ENCODE measurements at places on chromosomes 7 and 10.

DNA sequence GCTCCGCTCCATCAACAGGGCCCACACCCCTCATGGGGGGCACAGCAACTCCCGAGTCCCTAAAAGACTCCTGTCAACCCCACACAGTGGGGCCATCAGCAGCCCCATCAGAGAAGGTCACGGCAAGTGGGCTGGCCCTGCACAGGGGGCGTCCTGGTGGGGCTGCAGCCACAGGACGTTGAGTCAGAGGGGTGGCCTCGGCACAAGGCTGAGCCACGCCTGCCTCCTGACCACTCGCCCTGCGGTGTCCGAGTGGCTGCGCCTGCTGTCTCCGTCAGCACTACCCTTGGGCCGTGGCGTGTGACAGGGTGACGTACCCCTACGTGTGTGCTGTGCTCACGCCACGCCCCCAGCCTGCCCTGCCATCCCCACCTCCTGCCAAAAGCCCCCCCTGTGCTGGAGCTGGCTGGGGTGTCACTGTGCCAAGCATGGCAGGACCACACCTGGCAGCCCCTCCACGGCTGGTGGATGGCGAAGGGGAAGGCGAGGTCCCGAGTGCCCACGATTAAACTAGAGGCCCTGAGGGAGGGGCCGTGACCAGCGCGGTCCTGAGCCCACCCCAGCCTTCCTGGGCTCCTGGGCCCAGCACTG lies 26.0 kb upstream of the NKX6-2 start:
- no peak for DNase-seq

- no peak for DNase-seq
Measured at GRCh38 chr7:47826754-47827153, 121.5 kb downstream of the PKD1L1 start.

GRCh38 chr7:130789436-130789835 lies 55.4 kb upstream of the KLF14 start:
- DNase-seq = no peak

- no peak for DNase-seq
Measured at GRCh38 chr10:6364893-6365292, 162.2 kb downstream of the PFKFB3 start.

Measured in CD4-positive, CD25-positive, alpha-beta regulatory T cell (primary cell).